Fibroblast of skin of right quadriceps (primary cell): ENCODE measurements at places on chromosomes 1 and 21.

- DNase-seq = peak; percentile 31
These were observed 81.7 kb upstream of the VANGL1 start for GRCh38 chr1:115560027-115560426.

DNA sequence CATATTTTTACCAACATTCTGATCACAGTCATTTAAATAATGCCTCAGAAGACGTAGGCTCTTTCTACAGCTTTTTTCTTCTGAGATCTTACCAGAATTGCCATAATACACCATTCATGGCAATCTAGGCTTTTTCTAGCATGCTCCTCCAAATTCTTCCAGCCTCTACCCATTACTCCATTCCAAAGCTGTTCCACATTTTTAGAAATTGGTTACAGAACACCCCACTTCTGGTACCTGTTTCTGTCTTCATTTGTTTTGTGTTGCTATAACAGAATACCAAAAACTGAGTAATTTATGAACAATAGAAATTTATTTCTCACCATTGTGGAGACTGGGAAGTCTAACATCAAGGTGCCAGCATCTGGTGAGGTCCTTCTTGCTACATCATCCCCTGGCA, 385.4 kb downstream of the BRINP2 start:
- DNase-seq = no peak

DNA sequence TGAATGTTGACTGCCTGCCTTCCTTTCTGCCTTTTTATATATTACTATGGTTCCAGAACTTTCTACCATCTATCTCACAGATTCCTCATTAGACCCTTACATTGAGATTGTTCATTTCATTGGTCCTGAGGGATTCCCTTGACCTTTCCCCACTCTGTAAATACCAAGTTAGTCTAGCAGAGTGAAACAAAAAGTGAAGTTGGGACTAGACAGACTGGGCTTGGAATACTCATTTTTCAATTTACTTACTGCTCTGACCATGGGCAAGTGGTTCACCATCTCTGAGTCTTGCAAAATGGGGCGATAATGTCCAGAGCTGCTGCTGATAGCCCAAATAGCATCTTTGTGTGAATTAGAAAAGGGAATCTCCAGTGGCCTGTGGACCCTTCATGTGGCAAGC, 38.8 kb downstream of the XCL2 start:
- no peak for DNase-seq

DNA sequence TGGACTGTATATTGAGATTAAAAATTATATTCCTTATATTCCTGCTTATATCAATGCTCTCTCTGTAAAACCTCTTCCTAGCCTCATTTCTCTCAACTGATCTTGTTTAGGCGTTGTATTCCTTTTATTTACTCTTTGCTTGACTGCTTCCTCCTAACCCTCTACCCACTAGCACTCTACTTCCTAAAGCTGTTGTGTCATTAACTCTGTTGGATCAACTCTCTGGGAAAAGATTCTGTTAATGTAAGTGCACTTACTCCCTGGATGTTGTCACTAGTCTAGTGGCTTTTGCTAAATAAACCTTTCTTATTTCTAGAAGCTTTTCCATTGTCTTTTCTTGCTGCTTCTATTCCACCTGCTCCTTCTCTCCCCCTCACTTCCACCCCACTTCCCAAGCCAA, 6.5 kb downstream of the SPATA46 start:
- no peak for DNase-seq

- peak; percentile 26 for DNase-seq
These were observed 64.3 kb downstream of the ANKRD13C start for GRCh38 chr1:70290218-70290617.

DNA sequence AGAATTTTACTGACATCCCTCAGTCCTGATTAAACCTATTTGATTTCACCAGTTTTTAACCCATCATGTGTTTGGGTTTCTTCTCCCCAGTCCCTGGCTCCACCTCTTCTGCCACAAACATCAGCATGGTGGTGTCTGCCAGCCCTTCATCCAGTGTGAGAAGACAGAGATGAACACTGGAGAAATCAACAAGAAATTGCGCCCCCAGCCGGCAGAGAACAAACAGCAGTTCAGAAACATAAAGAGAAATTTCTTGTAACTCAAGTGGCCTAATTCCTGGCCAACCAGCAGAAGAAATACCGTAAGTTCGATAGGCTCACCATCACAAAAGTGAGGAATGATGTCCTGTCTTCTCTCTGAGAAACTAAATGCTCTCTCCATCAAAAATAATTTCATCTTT, 18.3 kb downstream of the S100A11 start:
- no peak for DNase-seq
